ENCODE measurements at places on chromosomes 12 and 14.

- no peak for DNase-seq
These were observed 75.0 kb upstream of the HIF1A start for GRCh38 chr14:61620130-61620946.

DNA sequence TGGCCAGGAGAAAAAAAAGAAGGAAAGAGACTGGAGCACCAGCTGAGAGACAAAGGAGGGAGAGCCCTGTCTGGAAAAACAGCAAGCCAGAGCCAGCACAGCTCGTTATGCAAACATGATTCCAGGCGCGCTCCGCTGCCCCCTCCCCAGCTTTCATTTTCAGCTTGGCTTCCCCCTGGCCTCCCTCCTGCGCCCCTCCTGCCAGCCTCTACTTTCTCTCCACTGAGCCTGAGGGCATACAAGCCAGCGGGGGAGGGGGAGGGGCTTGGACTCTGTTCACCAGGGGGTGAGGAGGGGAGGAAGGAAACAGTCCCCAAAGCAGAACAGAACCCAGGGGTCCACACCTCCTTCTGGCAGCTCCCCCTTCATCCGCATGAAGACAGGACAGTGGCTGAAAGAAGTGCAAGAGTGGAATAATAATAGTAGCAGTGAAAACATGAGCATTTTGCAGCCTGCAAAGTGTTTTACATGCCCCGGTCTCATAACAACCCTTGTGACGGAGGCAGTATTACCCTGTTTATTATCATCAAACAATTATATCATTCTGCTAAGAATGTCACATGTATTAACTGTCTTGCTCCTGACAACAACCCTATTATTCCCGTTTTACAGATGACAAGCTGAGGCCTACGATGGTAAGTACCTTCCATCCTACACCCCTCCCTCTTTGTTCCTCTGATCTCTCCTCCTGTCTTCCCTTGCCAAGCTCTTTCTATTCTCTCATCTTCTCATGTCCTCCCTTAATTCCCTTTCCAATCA lies 24.2 kb downstream of the SMUG1 start:
- DNase-seq = no peak

GRCh38 chr12:19895246-19896020 lies 456.1 kb downstream of the AEBP2 start:
- DNase-seq = no peak

DNA sequence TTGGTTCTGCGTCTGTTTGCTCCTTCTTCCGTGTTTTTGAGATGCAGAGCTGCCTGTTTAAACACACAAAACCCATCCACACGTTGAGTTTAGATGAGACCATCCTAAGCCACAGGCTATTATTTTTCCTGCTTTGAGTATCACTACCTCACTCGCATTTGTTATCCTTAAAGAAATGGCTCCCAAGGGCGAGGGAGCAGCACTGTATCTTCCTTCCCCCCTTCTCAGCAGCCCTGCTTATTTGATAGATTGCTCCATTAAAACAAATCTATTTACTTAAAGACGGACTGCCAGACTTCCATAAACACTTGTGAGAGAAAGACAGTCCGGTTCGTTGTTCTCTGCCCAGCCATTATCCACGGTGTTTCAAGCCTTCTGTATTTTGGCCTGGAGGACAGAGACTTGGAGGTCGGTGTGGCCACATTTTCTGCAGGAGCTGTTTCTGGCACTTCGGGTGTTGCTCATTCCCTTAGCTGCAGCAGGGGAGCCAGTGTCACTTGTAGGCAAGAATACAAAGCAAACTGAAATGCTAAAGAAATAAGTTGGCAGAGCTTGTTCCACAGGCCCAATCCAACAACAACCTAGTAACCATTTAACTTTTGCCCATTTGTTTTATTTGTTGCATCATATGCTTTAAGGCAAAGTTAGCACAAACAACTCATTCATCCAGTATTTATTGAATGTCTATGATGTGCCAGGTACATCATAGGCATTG lies 275.4 kb downstream of the TTC6 start:
- no peak for DNase-seq

DNA sequence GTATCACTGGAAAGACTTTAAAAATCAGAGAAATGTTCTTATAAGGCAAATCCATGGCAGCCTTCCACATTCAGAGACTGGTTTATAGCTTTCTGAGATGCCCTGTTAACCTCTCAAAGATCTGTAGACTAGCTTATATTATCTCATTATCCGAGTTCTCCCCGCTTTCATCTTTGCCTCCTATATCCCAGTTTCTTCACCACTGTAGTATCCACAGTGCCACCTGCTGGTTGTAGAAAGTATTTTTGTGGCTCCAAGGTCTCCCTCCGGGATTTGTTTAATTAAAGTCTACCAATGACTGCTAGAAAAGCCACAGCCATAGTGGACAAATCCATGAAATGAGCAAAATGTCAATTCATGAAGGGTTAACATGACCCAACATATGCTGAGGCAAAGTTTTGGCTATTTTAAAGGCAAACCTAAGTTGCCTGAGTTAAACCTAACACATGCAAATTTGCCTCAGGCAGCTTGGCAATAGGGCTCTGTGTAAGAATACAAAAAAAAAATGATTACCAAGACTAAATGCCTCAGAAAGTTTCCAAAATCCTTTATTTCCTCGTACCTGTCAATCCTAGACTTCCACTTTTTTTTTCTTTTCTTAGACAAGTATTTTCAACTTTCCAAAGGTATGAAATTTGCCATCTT lies 218.8 kb upstream of the BMP4 start:
- DNase-seq = peak; percentile 2

GRCh38 chr12:46872135-46872534 lies 46.3 kb upstream of the SLC38A4 start:
- DNase-seq = no peak

DNA sequence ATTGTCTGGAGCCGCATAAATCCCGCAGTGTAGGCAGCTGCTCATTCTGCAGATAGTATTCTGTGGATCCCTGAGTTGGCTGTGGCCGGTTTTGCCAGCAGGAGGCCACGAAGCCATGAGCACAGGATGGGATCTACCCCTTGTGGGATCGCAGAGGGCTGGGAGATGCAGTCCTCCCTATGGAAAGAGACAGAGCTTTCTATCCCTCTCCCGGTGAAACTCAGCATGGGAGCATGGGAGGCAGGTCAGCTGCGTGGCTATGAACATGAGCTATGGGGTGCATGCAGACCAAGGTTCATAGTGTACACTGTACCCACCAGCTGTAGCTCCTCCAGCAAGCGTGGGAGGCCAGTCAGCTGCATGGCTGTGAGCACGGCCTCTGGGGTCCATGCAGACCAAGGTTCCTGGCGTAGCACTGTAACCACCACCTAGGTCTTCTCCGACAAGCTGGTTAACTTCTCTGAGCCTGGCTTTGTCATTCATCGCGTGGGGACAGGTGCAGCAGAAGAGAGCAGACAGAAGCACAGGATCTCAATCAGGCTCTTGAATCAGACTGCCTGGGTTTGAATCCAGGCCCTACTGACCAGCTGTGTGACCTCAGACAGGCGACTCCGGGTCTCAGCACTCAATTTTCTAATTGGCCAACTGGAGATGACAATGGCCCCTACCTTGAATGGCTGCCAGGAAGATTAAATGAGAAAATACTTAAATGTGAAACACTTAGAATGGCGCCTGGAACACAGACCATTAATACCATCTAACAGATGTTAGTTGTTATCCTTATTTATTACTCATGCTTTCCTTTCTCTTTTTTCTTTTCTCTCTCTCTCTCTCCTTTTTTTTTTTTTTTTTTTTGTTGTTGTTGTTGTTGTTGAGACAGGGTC lies 6.0 kb downstream of the BDKRB1 start:
- no peak for DNase-seq

DNA sequence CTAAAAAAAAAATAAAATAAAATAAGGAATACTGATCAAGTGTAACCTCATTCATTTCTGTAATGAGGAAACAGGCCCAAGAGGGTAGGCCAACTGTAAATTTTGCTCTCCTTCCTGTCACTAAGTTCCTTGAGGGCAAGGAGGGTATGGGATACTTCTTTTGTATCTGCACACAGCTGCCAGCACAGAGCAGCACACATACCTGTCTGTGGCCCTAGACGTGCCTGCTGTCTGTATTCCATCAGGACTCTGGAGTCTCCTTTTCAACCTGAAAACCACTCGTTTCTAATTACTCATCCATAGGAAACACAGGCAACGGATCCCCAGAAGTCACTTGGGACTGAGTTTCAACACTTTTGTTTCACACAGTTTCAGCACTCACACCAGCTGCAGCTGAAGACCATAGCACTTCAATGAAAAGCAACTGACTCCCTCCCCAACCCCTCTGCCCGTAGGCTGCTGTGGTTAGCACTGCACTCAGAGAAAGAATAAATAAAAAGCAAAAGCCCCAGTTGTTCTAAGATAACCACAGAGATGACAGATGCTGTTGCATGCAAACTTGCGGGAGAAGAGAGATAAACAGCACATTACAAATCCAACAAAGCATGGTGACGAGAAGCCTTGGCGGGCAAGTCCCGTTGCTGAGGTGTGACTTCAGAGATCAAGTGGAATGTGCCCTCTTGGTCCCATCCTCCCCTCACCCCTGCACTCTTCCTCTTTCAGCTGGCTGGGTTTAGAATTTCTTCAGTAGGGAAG lies 24.9 kb downstream of the CRACR2A start:
- DNase-seq = no peak

GRCh38 chr12:85448548-85449139 lies 168.6 kb downstream of the ALX1 start:
- DNase-seq = no peak

GRCh38 chr12:38906482-38907200 lies 1.2 kb upstream of the CPNE8 start:
- DNase-seq = peak; percentile 64

- peak; percentile 64 for DNase-seq
These were observed 589 bp downstream of the ATF1 start for GRCh38 chr12:50764286-50765094.

Data from KG1 (cell line).